ENCODE measurements at places on chromosomes 3 and 15.
A peak's percentile ranks its signal among the peaks of the same experiment; 100 is the strongest.

DNA sequence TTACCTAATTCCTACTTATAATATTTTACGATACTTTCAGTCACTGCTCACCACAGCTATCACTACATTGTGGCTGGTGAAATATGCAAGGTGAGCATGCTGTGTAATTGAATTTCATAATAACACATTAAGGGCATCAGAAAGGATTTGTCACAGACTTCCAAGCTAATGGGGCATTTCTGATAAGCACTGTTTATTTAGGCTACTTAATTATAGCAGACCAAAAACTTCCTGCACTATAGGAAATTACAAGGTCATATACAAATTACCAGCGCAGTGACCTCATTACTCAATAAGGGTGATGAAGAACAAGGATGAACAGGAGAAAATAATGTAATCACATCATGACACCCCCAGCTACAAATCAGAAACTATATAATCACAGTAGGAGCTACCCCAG is 88.6 kb upstream of the FAM3D start:
- DNase-seq: no peak

DNA sequence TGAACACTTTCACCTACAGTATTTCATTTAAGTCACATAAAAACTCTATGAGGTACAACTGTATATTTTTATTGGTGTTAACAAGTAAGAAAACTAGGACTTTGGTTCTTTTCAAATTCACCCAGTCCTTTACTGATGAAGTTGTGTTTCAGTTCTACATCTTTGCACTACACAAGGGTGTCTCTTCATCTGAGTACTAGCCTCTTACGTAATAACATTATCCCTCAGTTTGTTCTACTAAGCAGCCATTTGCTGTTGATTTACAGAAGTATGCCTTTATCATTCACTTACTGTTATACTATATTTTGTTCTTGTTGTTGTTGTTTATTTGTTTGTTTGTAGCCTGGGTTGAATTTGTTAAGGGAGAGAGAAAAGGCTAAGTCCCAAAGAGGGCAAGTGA is 311.9 kb downstream of the PLOD2 start:
- no peak for DNase-seq

DNA sequence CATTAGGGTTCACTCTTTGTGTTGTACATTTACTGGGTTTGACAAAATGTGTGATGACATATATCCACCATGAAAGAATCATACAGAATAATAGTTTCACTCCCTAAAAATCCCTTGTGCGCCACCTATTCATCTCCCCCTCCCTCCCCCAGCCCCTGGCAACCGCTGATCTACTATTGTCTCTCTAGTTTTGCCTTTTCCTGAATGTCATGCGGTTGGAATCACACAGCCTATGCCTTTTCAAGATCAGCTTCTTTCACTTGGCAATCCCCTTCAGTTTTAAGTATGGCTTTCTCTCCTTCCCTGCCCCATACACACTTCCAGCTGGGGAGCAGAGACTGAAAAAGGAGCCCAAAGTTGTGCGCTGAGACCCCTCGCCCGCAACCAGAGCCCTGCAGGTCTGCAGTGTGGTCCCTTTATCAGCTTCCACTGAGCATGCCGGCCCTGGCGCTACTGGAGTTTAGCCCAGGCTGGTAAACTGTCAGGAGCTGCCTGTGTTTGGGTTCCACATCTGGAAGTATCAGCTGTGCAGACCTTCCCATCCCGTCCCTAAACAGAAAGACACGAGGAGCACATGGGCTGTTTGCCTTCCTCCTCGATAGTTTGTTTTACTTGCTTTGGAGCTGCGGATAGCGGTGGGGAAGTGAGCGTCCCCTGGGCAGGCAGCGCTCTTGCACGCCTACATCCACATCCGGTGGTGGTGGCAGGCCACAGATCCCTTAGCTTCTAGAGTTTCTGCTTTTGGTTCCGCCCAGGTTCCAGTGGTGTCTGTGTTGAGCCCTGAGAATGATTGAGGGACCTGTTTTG is 12.3 kb downstream of the BOC start:
- no peak for DNase-seq

GRCh38 chr15:50886611-50887345 is 21.7 kb upstream of the AP4E1 start:
- DNase-seq: no peak

GRCh38 chr3:195839260-195840010 is 27.7 kb upstream of the MUC4 start:
- no peak for DNase-seq

GRCh38 chr15:26421065-26421464 is 351.8 kb downstream of the GABRB3 start:
- DNase-seq: no peak

DNA sequence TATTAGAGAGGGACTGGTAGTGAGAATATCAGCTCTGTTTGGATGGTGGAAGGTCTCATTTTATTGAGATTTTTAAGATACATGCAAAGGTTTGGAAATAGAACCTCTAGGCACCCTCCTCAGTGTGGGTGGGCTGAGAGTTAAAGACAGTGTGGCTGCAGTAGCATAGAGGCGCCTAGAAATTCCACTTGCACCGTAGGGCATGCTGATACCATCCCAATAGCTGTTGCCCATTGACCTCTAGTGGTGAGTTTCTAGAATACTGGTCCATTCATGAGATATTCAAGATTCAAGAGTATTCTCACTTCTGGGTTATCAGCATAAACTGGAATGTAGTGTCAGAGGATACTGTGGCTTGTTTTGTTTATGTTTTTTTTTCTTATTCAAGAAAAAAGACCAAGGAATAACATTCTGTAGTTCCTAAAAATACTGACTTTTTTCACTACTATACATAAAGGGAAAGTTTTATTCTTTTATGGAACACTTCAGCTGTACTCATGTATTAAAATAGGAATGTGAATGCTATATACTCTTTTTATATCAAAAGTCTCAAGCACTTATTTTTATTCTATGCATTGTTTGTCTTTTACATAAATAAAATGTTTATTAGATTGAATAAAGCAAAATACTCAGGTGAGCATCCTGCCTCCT is 87.2 kb downstream of the TGFBR2 start:
- peak; percentile 79 for DNase-seq

DNA sequence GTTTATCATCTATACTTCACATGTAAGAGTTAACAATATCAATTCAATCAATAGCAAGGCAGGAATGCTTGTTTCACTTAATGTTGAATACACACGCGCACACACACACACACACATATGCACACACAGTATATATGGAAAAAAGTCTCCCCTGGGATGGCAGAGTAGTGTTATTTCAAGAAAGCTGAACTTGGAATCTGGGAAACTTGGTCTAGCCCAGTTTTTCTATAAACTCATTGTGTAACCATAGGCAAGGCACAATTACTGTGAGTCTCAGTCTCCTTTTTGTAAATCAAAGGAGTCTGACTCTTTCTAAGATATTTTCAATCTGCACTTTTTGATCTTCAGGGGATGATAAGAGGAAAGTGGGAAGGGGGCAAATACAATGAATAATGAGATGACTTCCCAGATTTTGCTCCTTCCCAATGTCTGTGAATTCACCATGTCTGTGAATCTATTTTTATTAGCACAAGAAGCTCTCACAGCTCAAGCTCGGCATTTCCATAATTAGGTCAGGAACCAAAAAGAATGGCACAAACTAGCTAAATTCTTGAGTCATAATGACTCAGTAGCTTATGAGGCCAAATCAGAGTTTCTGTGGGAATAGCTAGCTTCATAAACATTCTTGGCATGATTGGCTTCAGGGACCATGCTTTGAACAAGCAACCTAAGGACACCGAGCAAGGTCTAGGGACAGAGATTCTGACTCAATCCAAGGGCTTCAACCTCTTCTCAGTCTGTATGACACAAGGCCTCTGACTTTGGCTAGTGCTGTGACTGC is 227.4 kb upstream of the DCBLD2 start:
- DNase-seq: no peak

GRCh38 chr3:100662113-100662823 is 47.0 kb upstream of the TFG start:
- peak; percentile 5 for DNase-seq

DNA sequence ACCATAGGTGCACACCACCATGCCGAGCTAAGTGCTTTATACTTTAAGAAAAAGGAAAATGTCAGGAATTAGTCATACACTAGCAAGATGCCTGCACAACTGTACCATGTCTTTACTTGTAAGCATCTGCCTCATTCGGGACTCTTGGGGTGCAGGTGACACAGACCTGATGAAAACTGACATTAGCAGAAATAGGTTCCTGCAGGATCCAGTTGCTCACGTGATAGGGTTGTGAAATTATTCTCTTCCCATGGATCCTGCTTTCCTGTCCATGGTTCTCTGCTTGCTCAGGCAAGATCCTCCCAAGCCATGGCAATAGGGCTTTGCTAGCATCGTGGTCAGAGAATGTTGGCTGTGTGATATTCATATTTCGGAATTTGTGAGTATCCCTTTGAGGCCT is 10.2 kb upstream of the LHFPL4 start:
- no peak for DNase-seq

DNA sequence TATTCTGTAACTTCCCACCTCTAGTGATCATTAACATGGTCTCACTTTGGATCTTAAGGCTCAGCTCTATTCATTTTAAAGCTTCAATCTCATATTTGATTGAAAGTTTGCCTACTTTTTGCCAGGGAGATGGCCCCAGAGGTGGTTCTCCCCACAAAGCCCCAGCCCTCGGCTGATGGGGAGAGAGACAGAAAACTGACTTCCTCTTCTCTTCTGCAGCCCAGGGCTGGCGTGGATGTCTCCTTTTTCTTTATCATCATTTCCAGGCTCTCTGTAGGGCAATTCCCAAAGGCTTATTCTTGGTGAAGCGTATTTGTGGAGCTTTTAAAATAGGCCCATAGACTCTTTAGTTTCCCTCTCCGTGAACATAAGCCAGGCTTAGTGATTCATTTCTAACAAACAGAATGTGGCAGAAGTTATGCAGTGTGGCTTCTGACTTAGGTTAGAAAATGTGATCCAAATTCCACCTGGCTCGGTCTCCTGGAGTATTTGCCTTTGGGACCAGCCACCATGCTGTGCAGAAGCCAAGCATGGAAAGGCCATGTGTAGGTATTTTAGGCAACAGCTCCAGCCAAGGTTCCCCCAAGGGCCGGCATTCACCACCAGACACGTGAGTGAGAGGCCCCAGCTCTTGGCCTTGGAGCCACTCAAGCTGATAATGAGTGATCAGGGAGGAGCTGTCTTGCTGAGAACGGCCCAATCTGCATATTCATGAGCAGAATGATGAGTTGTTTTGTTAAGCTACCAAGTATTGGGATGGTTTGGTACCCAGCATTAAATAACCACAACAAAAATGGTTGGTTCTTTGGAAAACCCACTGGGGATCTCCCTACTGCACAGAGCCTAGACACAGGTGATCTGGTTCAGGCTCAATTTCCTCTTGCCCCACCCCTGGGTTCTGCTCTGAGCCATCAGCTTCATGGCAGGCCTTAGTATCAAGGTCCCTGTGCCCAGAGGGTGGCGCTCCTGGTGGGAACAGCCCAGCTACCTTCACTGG is 353.2 kb upstream of the PROK2 start:
- no peak for DNase-seq

GRCh38 chr15:69666921-69667811 is 214.5 kb downstream of the RPLP1 start:
- peak; percentile 55 for DNase-seq

- DNase-seq: no peak
Measured at GRCh38 chr3:165549037-165549436, 288.2 kb downstream of the BCHE start.

GRCh38 chr3:115709931-115710330 is 86.6 kb downstream of the GAP43 start:
- no peak for DNase-seq

- DNase-seq: no peak
Measured at GRCh38 chr15:29631076-29632070, 190.9 kb downstream of the TJP1 start.

DNA sequence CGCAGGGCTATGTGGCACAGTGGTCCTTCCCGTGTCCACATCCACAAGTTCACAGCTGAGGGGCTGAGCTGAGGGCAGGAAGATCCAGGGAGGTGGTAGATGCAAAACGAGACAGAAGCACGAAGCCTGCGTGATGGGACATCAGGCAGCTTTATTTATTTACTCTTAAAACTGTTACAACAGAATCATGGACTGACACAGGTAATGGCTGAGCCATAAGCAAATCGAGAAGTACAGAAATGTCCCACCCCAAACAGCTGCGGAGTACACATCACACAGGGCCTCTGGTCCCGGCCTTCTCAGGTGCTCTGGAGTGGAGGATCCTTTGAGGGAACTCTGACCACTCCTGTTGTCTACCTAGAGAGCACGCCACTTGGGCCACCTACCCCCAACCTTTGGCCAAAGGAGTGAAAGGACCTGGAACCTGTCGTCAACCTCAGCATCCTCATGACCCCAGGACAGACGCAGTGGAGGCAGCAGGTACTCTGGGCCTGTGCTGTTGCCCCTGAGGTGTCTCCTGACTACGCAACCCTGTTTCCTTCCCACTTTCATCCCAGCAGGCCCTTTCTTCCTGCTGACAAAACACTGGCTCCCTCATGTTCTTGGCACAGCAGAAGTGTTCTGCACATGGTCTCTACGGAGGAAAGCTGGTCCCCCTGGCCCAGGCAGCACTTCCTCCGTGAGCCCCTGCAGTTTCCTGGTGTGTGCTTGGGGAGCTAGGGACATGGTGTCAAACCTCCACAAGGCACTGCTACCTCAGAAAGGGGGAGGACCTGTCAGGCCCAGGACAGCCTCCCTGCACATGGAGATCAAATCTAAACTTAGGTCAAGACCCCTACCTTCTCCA is 47.8 kb downstream of the DHX30 start:
- no peak for DNase-seq

DNA sequence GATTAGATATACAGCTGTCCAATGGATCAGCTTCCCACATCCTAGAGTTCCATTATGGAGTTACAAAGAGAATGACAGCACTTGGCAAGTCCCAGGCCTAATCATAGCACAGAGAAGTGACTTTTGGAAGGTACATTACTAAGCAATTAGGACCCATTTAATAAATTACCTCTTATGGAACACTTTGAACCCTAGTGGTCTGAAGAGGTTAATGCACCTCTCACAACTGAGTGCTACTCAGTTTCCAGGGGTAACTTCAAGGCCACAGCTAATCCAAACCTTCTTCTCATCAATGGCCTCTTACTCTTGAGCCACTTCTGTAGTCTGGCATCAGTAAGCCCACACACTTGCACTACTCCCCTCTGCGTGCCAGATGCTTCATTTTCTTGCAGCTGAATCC is 34.9 kb upstream of the MEIS2 start:
- peak; percentile 67 for DNase-seq

- DNase-seq: no peak
Measured at GRCh38 chr3:114558271-114558670, 264.4 kb downstream of the TIGIT start.
